GM12891 (cell line): ENCODE measurements at places on chromosomes 5 and 9.

DNA sequence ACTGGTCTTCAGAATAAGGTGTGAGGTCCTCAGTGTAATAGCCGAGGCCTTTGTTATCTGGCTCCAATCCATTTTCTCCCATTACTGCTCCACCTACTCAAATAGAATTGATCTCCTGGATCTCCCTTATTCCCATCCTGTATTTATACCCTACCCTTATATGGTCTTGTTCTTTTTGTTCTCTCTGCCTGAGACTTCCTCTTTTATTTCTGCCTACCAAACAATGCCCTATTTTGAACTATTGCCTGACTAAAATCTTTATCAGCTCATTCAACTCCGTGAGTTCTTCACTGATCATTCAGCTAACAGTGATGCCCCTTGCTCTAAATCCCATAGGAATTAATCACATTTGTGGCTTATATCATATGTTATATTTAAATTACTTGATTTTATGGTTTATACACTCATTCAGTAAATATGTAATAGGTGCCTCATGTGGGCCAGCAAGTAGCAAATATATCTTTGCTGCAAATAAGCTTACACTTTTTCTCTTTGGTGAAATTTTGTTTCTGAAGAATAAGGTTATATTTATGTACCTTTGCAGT lies 417.5 kb upstream of the MEF2C start:
- no peak for DNase-seq

DNA sequence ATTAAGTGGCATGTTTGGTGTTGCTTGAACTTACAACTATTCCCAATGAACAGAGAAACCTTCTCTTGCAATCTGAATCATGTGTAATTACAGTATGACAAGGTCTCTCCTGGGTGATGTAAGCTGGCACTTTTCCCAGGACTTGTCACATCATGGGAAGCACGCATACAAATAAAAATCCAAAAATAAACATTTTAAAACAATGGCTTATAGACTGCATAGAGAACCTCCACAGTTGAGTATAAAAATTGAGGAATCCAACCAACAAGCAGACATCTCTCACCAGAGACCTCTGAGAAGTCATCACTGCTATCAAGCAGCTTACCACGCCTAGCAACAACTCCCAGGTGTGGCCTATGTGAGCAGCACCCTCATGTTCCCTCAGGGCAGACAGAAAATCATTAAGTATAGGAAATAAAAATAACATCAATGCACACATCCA lies 3.9 kb downstream of the MLLT3 start:
- no peak for DNase-seq

- DNase-seq, result peak; percentile 8
These were observed 226.6 kb downstream of the SNX18 start for GRCh38 chr5:54743997-54744788.

DNA sequence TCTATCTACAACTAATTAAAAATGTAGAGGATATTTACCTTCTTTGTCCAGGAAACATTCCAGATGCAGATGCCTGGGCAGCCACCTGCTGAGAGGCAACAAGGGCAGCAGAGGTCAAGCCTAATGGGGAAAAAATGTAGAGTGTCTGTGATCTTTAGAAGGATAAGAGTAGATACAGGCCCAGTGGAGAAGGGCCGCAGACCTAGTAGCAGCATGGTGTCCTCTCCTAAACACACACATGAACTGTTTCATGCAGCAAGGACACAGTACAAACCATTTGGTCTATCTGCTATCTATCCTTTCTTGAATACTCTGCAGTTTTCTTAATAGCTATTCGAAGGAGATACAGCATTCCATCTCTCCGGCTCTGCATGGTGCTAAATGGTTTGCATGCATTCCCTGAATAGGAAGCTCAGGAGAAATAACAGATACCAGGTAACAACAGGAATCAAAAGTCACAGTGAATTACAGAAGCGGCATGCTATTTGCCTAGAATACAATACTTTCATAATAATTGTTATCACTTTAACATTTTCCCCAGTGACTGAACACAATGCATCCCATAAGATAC lies 107.3 kb downstream of the ZNF608 start:
- no peak for DNase-seq

GRCh38 chr5:23274171-23274570 lies 233.2 kb upstream of the PRDM9 start:
- DNase-seq, result no peak
